ENCODE measurements at places on chromosomes 7 and 10.

DNA sequence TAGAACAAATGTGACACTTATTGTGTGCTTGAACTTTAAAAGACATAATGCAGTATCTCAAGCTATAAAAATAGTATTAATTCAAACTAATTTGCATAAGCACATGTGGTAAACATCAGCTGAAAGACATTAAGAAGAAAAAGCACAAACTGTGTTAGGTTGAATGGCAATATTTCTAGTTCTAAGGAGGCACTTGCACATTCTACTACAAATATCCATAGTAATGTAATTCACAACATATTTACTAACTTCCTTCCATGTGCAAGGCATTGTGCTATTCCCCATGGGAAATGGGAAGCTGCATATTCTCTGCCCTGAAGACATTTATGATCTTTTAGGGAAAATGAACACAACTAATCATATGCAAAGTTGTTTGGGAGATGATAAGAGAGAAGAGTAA lies 80.2 kb upstream of the SLC13A1 start:
- DNase-seq: no peak

DNA sequence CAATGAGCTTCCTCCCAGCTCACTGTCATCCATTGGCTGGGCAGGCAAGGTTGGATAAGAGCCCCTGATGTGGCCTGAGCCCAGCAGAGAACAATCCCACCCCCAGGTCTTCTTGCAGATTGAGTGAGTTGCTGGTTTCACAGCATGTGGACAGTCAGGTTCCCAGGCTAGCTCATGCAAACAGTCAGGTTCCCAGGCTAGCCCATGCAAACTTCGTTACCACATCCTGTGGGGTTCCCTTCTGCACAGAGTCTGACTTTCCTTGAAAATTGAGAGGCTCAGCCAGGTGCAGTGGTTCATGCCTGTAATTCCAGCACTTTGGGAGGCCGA lies 67.1 kb downstream of the TMEM130 start:
- DNase-seq: no peak

DNA sequence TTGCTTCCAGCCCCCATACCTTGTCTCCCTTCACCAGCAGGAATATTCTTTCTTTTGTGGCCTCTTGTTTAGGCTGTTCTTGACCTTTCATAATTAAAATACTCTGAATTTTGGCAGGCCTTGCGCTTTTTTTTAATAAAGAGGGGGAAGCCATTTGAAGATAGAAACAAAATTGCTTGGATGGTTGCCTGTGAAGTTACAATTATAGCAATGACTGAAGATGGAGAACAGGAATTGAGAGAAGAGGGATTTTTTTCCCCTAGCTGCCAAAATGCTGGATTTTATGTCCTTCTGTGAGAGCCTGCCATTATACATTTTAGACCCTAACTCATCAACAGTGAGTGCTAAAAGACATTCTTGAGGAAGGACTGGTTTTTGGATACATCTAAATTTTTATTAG lies 24.8 kb downstream of the FGFBP3 start:
- DNase-seq: no peak

DNA sequence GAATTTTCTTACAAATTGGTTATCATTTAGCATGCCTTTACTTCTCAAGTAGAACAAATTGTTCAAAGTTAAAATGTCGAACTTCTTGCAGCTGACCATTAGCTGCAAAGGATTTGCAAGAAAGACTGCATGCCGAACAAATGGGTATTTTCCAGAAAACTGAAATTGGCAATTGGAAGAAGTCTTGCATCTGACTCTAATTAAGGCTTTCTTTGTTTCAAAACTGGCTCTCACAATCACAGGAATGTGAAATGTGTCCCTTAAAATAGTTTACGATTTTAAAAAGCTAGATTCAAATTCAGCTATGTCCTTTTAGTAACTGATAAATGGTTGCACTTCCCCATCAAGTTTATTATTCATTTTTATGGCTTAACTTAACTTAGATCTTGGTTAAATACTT lies 207.9 kb downstream of the ARL4A start:
- no peak for DNase-seq
